Activated CD4-positive, CD25-positive, alpha-beta regulatory T cell treated with anti-CD3 and anti-CD28 coated beads, Interleukin-2, amount 50 U/mL, for 16 hours (primary cell): ENCODE measurements at places on chromosomes 2 and 18.

DNA sequence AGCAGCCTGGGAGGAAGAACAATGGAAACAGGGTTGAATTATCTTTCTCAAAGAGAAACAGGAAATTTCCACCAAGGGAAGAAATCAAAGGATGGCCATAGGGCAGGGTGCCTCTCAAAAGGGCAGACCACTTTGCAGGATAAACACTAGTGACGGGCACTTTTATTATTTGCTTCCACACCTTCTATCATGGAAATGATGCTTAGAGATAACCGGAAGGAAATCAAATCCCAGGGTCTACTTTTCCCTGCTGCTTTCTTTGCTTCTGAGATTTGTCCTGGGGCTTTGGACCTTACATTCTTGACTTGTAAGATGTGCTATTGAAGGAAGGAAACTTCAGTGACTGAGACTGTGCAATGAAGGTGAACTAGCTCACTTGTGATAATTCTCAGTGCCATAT is 1.1 kb upstream of the SCN9A start:
- DNase-seq = no peak

DNA sequence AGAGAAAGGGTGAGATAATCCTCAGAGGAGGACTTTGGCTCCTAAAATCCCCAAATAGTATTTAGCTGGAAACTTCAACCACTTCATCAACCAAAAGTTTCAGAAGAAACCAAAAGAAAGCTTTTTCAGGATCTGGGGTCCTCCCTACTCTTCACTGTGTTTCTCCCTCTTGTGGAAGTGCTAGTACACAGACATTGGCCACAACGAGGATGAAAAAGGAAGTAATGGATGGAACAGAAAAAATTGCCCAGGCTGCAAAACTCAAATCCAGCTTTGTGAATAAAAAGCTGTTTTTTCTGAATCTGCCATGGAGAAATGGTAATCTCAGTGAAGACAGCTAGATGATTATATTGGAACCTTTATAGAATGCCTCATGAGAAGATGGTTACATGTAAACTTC is 4.0 kb downstream of the PID1 start:
- no peak for DNase-seq

DNA sequence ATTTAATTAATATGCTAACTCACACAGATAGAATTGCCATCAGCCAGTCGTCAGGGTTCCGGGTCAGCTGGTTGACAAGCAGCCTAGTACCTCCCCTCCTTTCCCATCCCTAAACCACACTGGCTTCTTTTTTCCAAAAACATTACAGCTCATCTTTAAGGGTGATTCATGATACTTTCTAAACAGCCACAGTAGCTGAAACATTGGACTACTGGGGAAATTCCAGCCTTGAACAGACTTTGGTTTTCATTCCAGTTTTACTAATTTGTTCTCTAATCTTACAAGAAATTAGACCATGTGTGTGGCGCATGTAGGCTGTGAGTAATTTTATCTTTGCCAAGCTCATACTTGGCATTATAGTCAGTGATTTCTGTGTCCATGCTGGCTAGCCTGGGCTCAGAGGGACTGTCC is 110.8 kb downstream of the FMNL2 start:
- no peak for DNase-seq

- no peak for DNase-seq
Measured at GRCh38 chr2:191435141-191435540, 189.9 kb downstream of the MYO1B start.

DNA sequence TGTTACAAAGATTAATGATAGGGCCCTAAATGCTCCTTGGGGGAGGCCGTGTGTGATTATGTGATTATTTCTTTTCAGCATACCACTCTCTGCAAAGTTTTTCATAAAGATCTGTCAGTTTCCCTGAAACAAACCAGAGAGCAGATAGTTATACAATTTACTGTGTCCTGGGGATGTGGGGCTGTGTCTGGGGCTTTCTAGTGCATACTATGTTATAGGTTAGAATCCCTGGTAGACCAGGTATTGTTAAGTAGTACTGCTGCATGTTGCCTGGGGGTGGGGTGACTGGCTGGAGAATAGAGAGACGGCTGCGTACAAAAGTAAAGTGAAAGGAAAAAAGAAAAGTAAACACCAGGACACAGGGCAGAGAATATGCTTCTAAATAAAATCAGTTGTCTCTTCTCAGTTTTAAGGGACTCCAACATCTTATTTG is 3.3 kb upstream of the CCBE1 start:
- no peak for DNase-seq

DNA sequence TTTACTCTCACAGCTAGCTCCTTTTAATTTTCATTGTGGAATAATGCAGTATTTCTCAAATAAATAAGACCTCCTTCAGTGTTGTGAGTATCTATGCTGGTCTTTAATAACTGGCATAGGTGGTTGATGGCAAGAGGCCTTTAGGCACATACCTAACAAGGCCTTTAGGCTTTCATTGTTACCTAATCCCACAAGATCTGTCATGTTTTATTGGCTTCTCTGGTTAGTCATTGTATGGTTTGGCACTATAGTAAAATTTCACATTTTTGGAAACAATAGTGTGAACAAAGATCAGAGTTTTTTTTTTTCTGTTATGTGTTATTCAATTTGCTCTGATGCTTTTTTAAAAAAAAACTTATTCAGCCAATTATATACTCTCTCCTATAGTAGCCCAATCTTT is 89.8 kb upstream of the NEUROD1 start:
- no peak for DNase-seq

DNA sequence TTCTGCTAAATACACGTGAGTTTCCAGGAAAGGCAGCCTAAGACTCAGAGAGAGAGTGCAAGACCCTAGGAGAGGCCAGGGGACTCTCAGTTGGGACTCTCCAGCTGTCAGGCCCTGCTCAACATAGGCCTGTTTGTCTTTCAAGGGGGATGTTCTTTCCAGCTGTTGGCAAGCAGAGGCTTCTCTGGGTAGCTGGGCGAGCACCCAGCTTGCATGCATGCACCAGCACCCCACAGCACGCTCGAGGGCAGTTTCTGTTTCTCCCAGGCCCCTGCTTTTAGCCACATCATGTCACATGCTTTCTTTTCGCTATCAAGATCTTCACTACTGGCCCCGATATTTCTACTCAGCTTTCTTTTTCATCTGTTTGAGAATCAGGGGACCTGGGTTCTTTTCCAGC is 479.3 kb upstream of the HS6ST1 start:
- DNase-seq = no peak

GRCh38 chr18:44125446-44125845 is 555.2 kb upstream of the SETBP1 start:
- no peak for DNase-seq

DNA sequence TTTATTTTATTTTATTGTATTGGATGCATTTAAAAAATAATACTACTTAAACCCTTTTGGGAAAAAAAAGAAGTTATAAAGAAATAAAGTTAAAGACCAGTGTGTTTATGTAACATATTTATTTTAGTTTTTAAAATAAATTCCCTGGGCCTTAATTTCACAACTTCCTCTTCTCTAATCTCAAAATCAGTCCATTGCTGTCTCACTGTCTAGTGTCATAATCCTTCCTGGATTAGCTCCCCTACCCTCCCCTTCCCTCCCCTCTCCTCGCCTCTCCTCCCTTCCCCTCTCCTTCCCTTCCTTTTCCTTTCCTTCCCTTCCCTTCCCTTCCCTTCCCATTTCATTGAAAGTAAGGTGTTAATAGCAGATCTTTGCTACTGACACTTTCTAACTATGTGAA is 40.3 kb upstream of the ZEB2 start:
- DNase-seq = no peak

DNA sequence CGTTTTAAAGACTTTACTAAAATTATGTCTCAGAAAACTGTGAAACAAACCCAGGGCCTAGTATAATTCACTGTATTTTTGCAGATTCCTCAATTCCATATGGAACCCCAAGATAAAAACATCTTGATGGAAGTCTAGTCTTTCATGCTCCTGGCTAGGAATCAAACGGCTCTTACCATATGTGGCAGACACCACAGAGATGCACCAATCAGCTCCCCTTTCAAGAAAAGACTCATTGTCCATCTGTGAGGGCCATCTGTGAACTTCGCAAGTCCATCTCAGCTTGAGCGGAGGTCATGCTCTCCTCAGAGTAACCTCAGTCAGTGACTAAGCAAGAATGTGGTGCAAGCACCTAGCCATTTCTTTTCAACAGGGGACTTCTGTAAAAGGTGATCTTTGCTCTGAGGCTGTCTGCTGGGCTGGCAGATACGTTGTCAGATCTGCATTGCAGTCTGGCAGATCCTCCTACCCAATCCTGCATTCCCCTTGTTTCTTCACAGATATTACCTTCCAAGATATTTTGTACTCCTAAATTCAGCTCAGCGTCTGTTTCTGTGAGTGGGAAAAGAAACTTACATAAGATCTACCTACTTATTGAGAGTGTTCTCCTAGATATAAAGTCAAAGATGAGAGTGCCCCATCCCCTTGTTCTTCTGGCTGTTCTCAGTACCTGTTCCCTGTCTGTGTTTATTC is 419.3 kb downstream of the SPAG16 start:
- no peak for DNase-seq

DNA sequence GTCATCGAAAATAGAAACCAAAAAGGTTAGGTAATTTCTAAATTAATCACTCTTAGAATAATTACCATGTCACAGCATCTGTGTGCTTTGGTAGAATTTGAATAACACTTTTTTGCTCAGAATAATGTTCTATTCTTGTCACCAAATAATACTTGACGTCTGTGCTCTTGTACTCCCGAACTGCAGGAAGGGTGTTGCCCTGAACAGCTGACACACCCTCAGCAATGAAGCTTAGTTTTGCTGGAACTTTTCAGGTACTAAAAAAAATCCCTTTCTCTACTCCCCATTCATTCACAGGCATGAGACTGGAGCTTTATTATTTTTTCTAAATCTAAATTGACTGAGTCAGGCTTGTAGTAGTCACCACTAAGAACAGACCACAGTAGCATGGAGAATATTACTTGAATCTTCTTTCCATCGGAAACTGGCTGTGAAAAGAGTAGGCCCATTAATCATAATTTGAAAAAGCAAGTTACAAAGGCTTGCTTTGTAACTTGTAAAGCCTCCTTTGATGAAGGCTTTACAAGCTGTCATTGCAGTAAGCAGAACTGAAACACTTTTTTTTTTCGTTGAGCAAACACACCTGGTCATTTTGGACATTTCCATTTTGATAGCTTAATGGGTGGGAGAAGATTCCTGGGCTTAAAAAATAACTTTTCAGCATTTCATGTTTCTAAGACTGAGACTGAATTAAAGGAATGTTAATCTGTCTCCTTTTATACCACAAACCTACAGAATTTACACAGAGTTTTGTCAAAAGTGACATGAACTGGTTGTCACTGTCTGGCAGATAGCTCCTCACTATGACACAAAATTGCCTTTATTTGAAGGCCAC is 70.3 kb upstream of the PELI1 start:
- DNase-seq = no peak

DNA sequence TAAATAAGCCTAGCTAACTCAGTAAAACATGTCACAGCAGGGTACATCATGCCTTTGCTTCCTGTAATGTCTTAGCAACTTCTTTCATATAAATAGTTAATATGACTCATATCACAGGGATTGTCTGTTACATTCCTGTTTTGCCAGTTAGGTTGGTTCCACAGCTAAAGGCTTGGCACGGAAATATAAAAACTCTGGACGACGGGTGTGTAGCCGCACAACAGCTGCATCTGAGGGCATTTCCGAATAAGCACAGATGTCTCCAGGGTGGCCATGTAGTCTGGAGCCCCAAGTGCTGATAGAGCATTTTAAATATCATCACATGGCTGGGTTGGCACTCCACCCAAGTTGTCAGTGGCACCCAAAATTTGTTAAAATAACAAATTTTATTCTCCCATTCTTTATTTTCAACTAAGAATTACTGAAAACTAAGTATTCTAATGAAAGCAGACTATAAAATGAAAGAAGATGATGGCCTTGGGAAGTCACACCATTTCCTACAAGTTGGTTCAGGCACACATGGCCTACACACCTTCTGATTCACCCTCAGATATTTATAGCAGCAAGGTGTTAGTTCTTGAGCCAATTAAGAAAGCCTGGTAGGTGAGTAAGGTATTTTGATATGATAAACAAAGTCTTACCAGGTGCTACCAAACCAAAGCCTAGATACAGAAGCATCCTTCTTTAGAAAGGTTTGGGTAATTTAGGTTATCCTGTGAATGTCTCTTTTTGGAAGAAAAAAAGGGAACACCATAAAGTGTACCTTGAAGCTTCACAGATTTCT is 61.8 kb upstream of the STK17B start:
- no peak for DNase-seq

DNA sequence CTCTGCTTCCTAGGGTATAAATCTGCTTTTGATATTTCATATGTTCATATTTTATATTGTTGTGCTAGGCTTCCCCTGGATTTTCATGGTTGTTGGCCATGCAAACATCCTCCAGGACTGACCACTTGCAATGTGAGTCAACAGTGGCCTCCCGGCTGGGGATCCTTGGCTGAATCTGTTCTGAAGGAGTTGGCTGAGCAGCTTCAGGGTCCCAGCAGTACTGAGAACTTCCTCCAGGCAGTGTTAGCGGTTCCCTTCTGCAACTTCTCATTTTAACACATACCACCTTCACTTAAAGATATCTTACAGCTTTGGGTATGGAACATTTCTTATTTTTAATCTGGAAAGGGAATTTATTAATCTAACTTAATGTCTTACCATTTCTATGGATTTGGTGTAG is 122.1 kb downstream of the DTNB start:
- DNase-seq = no peak

- DNase-seq = no peak
Measured at GRCh38 chr2:10919410-10919770, 7.7 kb downstream of the KCNF1 start.

DNA sequence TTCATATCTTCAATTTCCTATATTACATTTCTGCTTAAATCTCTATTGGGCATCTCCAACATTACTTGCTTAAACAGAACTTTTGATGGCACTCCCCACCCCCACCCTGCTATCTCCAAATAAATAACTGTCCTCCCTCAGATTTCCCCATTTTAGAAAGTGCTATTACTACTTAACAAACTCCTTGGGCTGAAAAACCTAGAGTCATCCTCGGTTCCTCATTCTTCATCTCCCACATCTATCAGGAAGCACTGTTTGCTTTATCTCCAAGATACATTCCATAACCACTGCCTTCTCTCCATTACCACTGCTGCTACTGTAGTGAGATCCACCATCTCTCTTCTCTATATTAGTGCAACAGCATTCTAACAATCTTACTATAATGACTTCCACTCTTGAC is 150.4 kb upstream of the CYRIA start:
- no peak for DNase-seq

- DNase-seq = no peak
Measured at GRCh38 chr2:224884188-224884587, 158.1 kb downstream of the DOCK10 start.

DNA sequence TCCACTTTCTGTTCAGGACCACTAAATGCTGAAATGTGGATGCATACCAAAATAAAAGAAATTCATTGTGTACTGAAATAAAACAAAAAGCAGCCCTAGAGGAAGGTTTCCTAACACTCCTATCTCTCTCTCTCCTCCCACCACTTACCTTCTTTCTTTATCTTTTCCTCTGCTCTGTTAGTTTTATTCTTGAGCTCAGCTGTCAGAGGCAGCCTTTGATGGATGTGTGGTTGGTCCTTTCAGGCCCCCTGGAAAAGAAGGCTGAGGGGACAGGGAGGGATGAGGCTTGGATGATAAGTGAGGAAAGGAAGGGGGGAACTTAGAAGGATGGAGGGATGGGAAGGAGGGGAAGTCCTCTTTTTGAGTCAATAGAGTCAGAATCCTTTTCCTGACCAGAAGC is 47.6 kb downstream of the DHRS9 start:
- no peak for DNase-seq

GRCh38 chr2:185215497-185215896 is 523.1 kb upstream of the FSIP2 start:
- no peak for DNase-seq

GRCh38 chr2:54107903-54108615 is 7.4 kb upstream of the ACYP2 start:
- DNase-seq = no peak
